ENCODE measurements at places on chromosomes 3 and 15.

DNA sequence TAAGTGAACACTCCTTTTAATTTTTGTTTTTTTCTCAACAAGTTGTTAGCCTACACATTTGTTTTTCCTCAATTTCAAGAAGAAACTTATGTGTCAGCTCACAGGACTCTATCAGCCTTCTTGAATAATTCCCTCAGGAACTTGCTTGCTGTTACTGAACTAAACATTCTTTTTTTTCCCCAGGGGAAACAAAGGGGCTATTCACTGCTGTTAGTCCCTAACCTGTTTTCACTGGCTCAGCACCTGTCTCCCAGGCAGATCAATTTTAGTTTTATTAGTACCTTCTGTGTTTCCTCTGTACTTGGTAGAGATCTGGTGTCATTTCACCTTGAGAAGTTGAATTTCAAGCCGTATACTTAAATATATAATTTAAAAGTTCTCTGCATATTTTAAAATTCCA, 644.6 kb downstream of the CADM2 start:
- no peak for DNase-seq

DNA sequence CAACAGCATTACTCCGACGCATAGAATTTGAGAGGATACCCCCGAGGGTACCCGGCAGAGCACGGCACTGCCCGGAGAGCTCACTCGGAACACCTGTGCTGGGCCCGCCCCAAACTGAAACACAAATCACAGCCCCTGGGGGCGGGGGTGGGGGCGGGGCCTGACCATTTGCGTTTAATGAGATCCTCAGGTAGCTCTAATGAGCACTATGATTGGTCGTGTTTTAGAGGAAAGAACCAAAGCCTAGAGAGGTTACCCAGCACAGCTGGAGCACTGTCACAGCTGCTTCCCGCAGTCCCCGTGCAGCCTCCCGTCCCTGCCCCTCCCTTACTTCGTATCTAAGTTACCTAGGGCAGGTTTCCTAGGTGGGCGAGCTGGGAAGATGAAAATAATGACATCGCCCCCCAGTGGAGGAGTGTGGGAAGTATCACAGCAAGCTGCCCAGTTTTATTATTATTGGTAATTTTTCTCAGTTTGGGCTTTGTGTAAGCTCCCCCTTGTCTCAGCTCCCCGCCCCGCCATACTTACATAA, 187.1 kb downstream of the PDE8A start:
- no peak for DNase-seq

GRCh38 chr3:173618703-173619102, 221.2 kb downstream of the NLGN1 start:
- DNase-seq = no peak

GRCh38 chr3:31743331-31744089, 210.8 kb downstream of the STT3B start:
- DNase-seq = no peak

GRCh38 chr15:67691450-67691849, 133.9 kb upstream of the SKOR1 start:
- DNase-seq = no peak

Measured in Panc1 (cell line).